ENCODE measurements at places on chromosomes 5 and 9.

- DNase-seq = no peak
These were observed 289.0 kb downstream of the CAAP1 start for GRCh38 chr9:26603617-26604016.

GRCh38 chr5:163846512-163846911 is 341.1 kb downstream of the MAT2B start:
- DNase-seq = no peak

DNA sequence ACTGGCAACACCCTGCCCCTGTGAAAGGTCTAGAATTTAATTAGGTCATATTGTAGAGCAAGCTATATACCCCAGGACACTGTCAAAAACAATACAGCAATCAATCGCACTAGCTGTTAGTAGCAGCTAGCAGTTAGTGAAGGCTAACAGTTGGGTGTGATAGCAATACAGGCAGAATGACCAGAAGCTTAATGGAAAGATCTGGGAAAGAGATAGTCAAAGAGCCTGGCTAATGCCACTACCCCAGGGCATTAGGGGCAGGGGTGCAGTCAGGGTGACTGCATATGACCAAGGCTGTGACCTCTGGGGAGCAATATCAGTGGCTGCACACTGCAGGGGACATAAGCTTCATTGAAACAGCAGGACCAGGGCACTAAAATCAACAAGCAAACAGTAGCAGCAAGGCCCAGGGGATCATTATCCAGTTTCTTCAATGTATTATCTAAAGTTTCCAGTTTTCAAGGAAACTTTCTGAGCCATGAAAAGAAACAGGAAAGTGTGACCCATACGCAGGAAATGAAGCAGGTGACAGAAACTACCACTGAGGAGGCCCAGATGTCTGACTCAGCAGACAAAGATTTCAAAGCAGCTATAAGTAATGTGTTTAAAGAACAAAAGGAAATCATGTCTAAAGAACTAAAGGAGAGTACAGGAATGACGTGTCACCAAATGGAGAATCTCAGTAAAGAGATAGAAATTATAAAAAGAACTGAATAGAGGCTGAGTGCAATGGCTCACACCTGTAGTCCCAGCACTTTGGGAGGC is 82.4 kb downstream of the ZNF354C start:
- DNase-seq = no peak

DNA sequence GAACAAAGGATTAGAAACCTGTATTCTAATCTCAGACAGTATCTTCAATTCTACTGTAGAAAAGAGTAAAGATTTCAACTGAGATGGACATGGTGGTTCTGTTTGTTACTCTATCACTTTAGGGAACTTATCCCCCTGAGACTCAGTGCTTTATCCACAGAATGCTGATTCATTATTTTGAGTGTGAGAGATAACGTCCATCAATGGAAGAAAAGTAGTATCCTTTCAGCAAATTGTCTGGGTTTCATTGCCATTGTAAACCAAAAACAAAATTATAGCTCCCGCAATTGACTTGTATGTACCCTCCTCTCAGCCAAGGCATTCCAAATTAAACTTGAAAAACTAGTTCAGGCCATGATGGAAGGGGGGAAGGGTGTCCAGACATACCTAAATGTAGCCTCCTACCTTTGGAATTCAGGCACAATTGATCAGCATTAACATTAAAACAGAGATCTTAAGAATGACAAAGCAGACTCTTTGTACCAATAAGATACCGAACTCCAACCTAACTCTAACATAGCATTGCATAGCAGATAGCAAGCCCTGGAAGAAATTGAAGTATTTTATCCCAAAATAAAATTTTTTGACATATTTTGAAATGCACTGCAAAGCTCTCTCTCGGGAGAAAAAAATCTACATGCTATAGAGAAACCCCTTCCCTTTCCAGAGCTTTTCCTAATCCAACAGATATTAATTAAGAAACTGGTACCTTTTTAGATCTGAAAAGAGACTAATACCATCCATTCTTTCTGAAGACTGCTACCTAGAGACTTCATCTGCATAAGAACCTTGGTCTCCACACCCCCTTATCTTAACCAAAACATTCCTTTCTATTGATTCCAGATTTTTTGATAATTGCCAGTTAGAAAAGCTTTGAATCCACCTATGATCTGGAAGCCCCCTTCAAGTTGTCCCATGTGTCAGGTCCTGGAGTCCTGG is 1055.7 kb downstream of the PTPRD start:
- DNase-seq = no peak

DNA sequence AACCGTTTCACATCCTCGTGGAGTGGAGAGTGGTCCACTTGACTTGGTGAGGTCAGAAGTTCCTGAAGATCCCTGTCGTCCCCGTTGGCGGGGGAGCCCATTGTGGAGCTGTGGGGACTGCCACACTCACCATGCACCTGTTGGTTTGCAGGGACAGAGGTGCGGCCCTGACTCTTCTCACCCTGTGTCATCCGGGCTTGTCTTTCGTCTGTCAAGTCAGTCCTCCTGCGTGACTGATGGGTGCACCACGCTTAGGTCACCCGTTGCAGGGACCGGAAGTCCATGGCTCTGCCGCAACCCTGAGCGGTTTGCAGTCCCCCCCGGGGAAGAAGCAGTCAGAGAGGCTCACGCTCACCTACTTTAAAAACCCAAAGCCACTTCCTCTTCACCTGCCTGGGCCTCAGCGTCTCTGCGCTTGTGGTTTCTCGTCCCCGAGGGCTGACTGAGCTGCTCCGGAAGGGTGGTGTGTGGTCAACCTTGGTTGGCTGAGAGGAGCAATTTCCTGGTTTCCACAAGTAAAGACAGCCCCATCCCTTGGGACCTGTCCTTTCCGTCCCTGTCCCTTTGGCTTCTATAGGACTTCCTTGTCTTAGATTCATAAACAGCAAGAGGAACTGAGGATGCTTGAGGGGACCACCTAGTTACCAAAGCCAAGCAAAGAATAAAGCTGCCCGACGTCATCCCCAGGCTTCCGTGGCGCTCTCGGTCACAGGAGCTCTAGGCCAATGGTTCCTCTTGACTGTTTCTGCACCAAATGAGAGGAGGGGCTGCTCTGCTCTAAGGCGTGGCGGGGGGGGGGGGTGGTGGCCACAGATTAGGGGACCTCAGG is 53.2 kb downstream of the USP20 start:
- peak; percentile 98 for DNase-seq

DNA sequence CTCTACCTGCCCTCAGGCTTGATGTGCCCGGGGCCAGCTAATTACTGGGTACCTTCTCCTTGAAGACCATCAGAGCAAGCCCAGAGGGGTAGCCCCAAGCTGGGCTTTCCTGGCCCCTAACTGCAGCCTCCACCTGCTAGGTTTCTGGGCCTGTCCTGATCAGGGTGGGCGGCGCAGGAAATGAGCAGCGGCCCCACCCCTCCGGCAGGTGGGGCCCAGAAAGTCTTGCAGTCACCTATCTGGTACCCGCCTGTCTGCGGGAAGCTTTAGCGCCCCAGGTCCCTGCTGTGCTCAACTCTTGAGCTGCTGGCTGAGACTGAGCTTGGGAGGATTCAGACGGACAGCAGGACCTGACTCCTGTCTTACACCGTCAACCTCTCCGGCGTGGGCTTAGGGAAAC is 37.1 kb upstream of the LHX2 start:
- DNase-seq = no peak

DNA sequence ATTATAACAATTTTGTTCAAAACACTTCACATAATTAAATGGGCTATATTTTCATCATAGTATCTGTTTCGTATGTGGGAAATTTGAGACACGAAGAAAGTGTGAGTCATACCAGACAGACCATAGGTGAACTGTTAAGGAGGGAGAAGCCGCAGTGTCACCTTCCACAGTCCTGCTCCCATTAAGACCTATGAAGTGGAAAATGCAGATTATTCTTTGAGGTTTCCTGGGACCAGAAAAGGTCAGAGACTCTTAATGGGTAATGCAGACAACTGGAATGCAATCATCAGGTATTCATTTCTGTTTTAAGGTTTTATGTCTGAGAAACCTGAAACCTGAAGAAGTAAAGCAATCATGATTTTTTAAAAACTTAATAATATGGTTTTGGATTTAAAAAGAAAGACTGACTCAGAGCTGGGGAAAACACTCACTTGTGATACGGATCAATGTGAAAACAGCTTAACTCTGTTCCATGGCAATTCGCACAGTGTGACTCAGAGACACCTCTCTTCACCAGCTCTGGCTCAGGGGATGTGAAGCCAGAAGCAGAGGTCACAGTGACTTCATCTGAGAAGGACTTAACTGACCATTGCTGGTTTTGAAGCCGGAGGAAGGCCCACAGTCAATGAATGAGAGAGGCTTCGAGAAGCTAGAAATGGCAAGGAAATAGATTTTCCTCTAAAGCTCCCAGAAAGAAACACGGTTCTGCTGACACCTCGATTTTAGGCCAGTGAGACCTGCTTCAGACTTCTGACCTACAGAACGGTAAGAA is 17.2 kb upstream of the GCNT1 start:
- DNase-seq = no peak

DNA sequence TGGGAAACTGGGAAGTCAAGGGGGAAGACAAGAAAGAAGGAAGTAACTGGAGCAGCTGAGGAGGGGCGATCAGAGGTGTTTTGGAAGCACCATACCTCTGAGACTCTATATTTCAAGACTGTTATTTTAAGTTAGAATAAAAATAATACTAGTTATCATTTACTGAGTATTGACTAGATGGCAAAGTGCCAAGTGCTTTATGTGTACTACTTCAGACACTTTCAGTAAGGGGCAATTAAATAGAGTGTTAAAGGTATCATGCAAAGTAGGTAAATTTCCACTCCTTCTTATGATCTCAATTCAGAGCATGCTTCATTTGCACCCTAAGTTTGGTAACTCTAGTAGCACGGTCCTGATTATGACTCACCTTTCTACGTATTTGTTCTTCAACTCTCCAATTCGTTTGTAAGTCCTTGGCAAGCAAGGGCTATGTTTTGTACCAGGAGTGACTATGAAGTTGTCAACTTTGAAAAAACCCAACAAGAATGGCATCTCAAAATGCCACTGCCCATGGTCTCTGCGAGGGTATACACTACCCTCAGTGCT is 152.4 kb upstream of the RAPGEF1 start:
- DNase-seq = no peak

DNA sequence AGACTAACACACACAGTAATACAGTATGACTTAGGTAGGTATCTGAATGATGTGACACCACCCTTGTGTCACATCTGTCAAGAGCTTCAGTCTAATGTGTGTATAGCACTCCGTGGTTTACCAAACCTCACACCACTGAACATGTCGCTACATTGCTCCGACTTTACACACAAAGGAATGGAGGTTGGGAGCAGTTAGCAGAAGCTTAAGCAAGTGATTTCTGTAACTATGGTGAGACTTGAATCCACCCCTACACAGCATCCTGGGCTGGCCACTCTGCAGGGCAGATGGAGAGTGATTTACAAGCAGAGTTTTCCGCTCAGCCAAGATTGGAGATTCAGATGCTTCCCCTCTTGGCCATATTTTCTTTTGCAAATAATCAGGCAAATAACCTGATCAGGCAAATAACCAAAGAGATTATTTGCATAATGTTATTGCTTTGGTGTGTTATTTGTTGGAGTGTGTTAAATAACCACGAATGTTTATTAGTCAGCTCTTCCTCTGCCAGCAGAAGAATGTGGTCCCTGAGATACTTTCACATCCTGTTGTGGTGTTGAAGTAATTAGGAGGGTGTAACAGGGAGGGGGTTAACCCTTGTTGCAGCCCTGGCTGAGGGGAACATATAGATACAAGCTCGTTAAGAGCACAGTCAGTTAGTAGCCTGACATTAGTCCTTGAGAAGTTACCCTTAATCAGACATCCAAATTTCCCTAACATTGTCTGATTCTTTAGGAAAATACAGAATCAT is 92.8 kb downstream of the SNX18 start:
- peak; percentile 34 for DNase-seq

- DNase-seq = peak; percentile 28
These were observed 16.8 kb upstream of the CTSL start for GRCh38 chr9:87708986-87709728.

DNA sequence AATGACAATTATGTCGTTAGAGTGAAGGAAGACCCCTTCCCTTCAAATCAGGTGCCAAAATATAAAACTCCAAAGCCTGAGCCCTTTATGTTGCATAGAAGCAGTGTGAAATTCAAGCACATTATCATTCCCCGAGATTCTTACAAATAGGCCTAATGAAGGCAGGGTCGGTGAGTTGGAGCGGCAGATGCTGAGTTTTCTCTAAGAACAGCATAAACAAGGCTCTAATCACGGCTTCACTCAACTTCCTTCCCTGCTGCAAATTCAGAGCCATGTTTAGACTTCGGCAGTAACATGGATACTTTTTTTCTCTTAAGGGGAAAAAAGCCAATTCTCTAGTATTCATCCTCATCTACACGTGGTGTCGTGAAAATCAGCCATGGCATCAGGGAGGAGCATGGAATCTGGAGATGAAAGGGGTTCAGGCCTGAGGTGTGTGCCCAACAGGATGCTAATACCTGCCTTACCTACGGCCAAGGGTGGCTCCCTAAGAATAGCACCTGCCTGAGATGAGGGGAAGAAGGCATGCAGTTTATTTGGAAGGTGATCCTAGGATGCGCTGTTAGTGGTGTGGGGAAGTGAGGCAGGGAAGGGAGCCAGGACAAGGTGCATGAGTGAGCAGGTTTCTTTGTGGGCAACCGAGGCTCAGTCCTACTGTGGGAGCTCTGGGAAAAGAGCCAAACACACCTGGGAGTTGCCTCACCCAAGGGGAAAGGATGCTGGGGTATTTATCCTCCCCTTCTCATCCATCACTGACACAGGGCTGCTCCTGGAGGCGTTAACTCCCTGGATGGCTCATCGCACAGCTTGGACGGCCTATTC is 146.8 kb upstream of the TBC1D2 start:
- no peak for DNase-seq

GRCh38 chr9:31445960-31446359 is 938.5 kb upstream of the ACO1 start:
- DNase-seq = no peak

DNA sequence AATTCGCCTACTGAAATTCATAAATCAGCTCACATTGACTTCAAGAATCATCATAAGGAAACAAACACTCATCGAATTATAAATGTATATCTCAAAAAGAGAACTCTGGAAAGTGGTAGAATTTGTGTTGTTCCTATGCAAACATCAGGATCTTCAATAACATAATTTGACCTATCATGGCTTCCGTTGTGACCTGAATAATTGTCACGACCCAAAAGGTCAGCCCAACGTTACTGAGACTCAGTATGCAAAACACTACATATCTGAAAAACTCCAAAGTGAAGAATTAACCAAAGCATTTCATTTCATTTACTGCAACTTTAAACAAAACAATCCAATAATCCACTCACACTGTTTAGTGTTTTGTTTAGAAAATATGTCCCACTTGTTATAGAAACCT is 1.2 kb downstream of the RAPGEF6 start:
- DNase-seq = no peak

GRCh38 chr9:124776954-124777648 is at the start of gene OLFML2A:
Gene OLFML2A (plus strand): TSS chr9:124777133. CDS start chr9:124777271, 138 bp downstream.
- no peak for DNase-seq

- DNase-seq = no peak
These were observed 55.8 kb upstream of the RANBP3L start for GRCh38 chr5:36357391-36357975.

GRCh38 chr9:129487658-129488483 is 133.0 kb downstream of the C9orf50 start:
- DNase-seq = peak; percentile 29

- no peak for DNase-seq
These were observed 5.1 kb upstream of the PHYKPL start for GRCh38 chr5:178237431-178238312.

Measured in central memory CD4-positive, alpha-beta T cell (primary cell).